ENCODE measurements at places on chromosomes 5 and 9.

DNA sequence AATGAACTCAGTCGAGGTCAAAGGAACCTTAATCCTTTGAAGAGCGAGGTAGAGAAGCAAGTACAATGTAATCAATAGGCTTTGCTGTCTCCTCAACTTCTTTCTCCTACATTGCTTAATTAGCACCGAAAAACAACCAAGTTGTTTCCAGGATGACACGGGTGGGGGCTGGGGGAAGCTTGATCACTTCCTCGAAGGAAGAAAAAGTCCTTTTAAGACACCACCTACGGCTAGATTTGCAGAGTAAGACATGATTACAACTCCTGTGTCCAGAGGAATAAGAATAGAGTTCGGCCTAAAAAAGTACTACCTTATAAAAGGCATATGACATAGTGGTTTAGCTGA lies 811 bp upstream of the ARRDC3 start:
- DNase-seq = no peak

DNA sequence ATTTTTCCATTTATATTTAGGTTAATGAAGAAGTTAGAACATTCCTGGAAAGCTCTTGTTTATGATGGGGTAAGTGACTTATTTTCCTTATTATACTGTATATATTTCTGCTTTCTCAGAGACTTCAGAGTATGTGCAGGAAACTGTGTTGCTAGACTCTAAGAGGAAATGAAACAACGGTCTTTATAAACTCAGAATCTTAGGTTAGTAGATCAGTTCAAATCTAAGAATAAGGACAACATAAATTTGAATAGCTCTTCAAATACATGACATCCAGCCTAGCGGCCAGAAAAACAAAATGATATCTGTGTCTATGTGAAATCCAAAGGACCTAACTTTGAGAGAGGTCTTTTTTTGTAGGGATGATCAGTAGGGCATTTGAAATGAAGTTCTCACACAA lies 94.3 kb downstream of the PRKACG start:
- no peak for DNase-seq

DNA sequence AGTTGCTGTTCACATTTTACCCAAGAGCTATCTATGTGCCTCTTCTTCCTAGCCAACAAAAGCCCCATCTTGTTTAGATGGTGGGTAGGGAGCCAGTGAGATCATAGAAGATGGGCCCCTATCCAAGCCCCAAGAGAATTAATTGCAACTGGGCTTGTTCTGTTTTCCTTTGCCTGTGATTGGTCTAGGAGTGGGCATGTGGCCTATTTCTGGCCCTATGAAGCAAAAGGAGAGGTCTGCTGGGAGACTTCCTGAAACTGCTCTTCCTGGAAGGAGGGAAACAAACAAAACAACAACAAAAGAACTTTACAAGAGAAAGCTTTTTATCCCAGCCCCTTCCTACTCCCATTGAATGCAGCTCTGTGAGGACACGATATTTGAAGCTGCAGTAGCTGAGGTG lies 32.5 kb upstream of the ALDOB start:
- DNase-seq = no peak

GRCh38 chr5:35810601-35811000 lies 46.1 kb upstream of the IL7R start:
- no peak for DNase-seq

Data from stromal cell of bone marrow (primary cell).